ENCODE measurements at places on chromosomes 5 and 9. TPM values are rescaled to one million over a fixed set of nuclear protein-coding genes. Genes with fewer than 3 reads are reported as not detected.

HSD17B4 gene
- total RNA-seq: 360 TPM

- H3K4me1 ChIP-seq: no peaks in the 10 kb centered on the region
- no peaks in the 10 kb centered on the region for H3K36me3 ChIP-seq
- no peak overlapping the region for H3K4me3 ChIP-seq
These were observed 238.2 kb downstream of the TLE4 start for GRCh38 chr9:79809931-79810330.

PRPF4 gene
- 14.2 TPM for total RNA-seq

GRCh38 chr5:137214446-137215189 is 284.5 kb downstream of the SPOCK1 start:
- no peaks in the 10 kb centered on the region for H3K27me3 ChIP-seq
- no peaks in the 10 kb centered on the region for H3K4me1 ChIP-seq
- H3K27ac ChIP-seq: no peak overlapping the region

DNA sequence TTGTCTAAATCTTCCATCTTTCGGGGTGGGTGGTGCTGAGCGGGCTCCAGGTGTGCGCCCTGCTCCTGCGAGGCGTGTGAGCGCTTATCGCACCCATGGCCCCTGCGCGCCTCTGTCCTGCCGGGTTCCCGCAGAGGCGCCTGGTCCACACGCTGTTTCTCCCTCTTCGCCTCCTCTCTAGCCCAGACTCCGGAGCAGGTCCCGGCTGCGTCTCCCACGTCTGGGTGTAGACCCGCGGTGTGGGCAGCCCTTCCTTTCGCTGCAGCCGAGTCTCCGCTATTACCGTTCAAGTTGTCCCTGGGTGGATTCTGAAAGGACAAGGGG is 40.5 kb upstream of the PLEKHG4B start:
- H3K27ac ChIP-seq: no peak overlapping the region
- H3K4me1 ChIP-seq: peaks cover 5% of the 10 kb centered on the region
- H3K36me3 ChIP-seq: no peaks in the 10 kb centered on the region
- DNase-seq: no peak
